ENCODE measurements at places on chromosomes 1 and 21.

DNA sequence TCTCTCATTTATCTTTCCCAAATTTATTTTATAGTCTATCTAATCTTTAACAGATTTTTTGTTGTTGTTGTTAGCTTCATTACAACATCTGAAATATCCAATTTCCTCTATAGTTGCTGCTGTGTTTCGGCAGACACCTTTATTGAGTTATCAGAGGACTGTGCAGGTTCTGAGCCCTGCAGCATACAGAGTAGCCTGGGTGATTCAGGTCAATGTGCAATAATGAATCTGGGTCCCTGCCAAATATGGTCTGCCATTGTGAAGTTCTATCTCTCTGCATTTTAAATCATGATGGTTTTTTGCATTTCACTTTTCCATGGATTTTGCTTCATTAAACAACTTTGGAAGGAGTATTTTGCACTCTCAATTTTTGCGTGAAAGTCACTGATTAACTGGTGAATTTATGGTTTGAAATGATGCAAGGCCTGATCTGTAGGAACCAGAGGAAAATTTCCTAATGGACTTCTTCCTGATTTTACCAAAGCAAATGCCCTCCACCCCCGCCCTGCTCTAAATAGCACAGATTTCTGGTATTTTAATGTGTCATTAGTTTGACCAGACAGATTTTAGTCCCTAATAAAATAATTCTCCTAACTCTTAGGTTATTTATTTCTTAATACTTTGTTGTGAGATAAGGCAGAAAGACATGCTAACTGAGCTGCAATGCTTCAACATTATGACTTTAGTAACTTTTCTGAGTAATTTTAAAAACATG lies 402.3 kb downstream of the PTBP2 start:
- DNase-seq, result no peak

DNA sequence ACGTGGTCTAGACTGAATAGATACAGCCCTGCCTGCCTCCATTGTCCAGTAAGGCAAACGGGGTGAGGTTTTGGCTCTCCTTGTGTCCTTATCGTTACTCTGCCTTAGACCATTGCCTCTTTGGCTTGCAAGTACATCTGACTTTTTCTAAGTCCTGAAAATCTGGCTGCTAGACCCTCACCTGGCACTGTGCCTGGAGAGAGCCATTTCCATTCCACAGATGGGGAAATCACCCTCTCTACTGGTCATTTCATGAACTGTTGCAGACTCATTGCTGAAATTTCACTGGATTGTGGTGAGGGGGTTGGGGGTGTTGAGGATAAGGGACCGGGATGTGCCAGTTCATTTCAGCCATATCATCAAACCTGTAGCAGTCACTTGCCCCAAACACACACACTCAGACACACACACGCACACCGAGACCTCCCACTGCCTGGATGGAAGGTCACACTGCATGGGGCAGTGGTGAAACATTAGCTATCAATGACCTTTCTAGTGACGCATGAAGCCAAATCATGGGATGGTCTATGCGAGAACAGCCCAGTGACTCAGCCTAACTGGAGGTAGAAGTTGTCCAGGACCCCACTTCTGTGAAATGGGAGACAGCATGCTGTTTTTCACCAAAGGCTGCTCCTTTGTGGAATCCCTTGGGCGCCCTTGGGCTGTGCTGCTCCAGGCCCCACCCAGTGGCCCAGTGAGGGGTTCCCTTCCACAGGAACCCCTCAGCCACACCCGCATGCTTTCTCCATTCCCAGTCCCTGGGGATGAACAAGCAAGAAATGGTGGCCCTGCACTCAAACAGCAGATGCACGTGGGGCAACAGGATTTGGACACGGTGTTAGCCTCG lies 34.9 kb upstream of the VASH2 start:
- no peak for DNase-seq

GRCh38 chr1:2441746-2442145 lies 29.4 kb upstream of the PEX10 start:
- no peak for DNase-seq

GRCh38 chr1:22408230-22408629 lies 43.4 kb upstream of the ZBTB40 start:
- no peak for DNase-seq

DNA sequence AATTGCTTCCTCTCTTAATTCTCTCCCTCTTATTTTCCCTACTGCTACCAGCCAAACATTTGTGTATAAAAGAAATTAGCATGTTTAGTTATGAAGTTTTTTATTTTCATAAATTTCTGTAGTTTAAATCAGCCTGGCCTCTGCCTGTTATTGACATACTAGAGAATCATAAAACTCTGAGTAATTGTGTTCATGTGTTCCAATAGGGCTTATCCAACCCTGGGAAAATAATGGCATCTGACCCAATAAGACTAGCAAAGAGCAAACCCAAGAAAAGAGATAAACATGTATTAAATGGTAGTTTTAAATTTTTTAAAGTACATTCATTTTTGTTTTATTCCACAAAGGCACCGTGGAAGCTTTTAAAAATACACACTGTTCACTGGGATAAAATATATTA lies 404.3 kb downstream of the HLX start:
- DNase-seq, result no peak
